Frontal cortex (tissue), 4 donors: ENCODE measurements at places on chromosomes 5 and 9. TPM values are rescaled to one million over a fixed set of nuclear protein-coding genes. Genes with fewer than 3 reads are reported as not detected.
A peak's percentile ranks its signal among the peaks of the same experiment; 100 is the strongest.

The AGXT2 gene
- total RNA-seq = not detected

The FOXD4 gene
- 1.2 TPM for total RNA-seq

DNA sequence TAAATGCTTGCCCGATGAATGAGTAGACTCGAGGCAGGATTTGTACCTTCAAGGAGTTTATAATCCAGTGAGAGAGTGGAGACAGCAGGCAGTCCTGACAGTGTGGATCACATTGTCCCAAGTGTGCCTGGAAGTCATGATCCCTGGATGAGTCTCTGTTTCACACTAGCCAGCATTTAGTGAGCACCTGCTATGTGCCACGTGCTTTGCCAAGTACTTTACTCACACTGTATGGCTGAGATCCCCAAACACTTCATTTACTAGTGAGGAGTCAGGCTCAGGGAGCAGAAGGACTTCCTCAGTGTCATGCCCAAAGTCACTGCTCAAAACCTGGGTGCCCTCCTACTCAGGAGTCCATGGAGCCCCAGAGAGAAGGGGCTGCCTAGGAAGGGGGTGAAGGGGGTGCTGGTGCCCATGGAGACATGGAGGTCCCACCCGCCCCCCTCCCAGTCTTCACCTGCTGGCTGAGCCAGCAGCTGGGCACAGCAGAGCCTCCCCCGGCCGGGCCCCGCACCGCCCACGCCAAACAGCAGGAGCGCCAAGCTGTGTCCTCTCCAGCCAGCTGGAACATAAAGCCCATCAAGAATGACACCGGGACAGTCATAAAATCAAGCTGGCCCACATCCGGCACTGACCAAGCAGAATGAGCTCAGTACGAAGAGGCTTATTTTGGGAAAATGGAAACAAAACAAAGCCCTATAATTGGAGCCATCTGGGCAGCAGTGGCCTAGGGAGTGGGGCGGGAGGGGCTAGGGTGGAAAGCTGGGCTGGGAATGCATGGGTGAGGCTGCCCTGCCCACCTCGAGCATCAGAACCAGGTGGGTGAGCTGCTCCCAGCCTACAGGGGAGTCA lies 10.6 kb downstream of the LAMC3 start:
- DNase-seq = no peak

DNA sequence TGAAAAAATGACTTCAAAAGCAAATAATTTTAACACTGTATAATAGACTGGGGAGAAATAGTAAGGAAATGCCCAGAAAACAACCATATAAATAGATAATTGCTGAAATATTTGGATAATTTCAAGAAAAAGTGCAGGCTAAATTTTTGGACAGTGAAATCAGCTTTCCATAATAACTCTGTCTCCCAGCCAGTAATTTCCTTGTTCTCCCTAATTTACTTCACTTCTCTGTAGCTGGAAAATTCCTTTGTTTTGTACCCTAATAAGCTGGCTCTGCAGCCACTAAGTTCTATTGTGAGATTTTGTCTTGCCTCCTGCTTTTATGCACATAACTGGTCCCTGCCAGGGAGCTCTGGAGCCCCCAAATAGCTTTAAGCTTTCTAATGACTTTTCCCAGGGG lies 27.7 kb downstream of the PRDM6 start:
- no peak for DNase-seq

- DNase-seq = peak; percentile 67
These were observed 132.4 kb upstream of the NIPBL start for GRCh38 chr5:36743891-36744772.

DNA sequence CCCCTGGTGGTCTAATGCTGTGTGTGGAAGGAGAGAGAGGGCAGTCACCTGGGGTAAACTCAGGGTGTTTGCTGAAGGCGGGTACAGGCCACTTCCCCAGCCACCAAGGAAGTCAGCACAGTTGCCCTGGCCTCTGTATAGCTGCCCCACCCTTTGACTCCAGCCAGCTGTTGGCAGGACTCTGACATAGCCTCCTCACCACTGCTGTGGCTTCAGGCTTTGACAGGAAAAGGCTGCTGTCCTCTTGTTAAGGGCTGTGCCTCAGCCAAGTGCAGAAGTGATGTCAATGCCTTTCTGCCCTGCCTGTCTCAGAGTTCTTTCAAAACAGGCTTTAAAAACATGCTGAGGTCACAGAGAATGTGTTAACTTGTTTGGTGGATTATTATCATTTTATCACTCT lies 487.2 kb upstream of the KLF4 start:
- no peak for DNase-seq
